Progenitor cell of endocrine pancreas (in vitro differentiated cells): ENCODE measurements at places on chromosomes 7 and 10. TPM values are rescaled to one million over a fixed set of nuclear protein-coding genes. Genes with fewer than 3 reads are reported as not detected.
A peak's percentile ranks its signal among the peaks of the same experiment; 100 is the strongest.

- no peak for DNase-seq
Measured at GRCh38 chr7:157964016-157964415, 623.6 kb downstream of the PTPRN2 start.

DNA sequence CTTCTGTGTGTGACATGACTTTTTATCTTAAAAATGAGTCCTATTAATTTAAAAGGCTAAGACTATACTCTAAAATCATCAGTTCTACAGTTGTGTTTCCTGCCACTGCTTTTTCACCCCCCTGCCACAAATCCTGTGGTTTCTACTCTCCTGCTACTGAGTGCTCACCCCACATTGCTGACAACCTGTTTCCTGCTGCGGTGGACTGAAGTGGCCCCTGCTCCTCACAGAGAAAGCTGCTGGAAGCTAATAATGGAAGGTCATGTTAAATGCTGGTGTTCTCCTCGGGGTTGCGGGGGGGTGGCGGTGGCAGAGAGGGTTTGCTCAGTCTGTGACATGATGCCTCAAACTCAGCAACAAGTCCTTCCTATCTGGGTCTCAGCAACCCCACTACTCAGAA, 113.2 kb upstream of the INHBA start:
- no peak for DNase-seq

DNA sequence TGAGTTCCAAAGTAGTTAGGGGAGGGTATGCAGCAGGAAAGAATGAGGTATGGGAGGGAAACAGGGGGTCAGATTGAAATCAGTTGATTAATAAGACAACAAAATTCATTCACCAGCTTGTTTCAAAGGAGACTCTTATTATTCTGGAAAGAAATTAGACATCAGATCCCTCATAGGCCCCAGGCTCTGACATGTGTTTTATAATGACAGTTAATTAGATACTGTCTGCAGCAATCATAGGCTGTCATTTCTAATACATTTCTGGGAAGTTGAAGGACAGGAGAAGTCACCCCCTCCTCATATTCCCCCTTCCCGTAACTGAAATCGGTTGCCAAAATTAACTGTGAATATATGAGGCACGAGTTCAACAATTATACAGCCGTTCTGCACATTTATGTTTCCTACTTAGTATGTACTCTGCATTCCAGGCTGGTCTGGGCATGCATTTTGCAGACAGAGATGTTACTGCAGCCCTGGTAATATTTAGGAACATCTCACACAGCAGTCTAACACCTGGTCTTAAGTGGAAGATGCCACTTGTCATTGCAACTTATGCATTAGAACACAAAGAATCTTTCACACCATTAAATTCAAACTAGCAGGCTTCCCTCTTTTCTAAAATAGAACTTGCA, 355.2 kb upstream of the LRGUK start:
- DNase-seq, result no peak

- DNase-seq, result no peak
Measured at GRCh38 chr7:7014827-7015595, 167.3 kb upstream of the C1GALT1 start.

DNA sequence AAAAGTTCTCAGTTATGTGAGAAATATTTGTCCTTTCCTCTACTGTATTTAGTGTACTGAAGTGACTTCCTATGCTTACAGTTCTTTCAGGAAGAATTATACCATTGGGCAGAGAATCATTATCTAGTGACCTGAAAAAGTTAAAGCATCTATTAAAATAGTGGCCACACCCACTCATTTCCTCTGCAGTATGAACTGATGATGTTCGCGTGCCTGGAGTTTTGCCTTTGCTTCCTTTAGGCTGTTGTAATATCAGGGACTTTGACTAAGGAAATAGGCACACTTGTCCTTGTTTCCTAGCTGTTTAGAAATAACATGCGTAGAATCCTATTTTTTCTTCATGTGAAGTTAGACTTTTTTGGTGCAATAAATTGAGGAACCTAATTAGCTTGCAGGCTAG, 100.7 kb downstream of the ZMYND11 start:
- DNase-seq, result no peak

- no peak for DNase-seq
Measured at GRCh38 chr7:25260862-25261494, 32.7 kb upstream of the NPVF start.

- DNase-seq, result no peak
Measured at GRCh38 chr7:25308906-25309705, 80.8 kb upstream of the NPVF start.

DNA sequence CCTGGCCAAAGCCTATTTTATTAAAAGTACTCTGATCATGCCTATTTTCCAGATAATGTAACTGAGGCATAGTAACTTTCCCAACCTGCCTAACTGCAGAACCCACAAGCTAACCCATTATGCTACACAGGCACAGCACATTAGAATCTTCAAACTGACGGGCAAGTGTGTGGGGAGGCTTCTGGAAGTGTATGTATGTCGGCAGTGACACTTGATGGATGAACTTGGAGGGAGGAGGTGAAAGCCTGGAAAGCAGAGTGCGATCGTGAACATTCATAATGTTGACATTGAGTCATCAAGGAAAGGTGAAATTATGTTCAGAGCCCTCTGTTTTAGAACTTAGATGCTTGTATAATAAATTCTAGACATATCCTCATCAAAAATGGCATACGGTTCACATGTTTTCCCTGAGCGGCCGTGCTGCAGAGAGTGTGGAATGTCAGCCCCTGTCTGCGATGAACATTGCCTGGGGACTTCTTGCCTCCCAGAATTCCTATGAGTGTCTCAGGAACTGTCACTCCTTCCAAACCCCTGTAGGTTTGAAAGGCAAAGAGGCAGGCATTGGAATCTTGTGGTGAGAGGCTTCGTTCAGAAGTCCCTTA, 102.4 kb downstream of the SLIT1 start:
- DNase-seq, result no peak

DNA sequence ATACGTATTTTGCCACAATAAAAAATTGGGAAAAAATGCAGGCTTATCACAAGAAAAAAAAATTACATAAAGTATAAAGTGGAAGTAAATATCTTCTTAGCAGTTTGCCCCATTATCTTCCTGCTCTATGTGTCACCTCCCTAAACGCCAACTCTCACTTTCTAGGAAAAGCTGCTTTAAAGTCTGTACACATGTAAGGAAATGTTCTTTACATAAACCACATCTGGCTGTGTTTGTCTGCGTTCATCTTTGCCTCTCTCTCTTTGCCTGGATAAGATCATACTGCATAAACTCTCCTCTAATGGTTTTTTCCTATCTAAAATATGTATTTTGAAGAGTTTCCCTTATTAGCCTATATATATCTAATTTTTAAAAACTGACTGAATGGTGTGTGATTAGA, 23.0 kb upstream of the UMAD1 start:
- no peak for DNase-seq

GRCh38 chr10:124842721-124843120, 41.1 kb downstream of the ABRAXAS2 start:
- DNase-seq, result no peak

- DNase-seq, result no peak
Measured at GRCh38 chr10:52855546-52856325, 83.2 kb upstream of the MBL2 start.

GRCh38 chr10:79479283-79479909, 32.9 kb upstream of the EIF5AL1 start:
- no peak for DNase-seq

DNA sequence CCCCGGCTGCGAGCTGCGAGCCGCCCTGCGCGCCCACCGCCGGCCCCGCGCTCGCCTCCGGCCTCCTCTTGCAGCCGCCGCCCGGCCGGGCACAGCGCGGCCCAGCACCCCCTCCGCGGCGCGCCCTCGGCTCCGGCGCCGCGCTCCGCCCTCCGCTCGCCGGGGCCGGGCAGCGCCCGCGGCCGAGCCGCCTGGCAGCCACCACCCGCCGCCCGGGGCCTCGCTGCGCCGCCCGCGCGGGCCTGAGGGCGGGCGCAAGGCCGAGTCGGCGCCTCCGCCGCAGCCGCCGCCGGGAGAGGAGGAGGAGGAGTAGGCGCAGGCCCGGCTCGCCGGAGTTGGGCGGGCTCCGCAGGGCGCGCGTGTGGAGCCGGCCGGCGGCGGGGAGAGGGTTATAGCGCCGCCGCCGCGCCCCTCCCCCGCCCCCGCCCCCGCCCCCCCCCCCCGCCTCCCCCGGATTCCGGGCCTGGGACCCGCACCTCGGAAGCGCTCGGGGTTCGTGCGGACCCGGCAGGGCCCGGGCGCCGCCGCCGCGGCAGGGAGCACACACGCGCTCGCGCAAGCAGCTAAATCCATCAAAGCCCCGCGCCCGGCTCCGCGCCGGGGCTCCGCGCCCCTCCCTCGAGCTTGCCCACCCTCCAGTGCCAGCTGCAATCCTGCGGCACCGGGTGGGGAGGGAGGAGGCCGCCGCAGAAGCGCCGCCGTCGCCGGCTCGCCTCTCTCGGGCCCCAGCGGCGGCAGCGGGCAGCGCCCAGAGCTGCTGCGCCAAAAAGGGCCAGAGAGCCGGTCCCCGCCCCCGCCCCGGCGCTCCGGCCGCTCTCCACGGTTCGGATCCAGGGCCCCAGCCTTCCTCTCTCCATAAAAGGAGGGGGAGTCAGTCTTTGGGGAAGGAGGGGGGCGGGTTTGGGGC, at the start of gene PDGFA:
Gene PDGFA (minus strand): TSS at position 363 of the 907 bp plus-strand sequence. CDS start 845 bp downstream, outside the sequence.
- DNase-seq, result peak; percentile 59

DNA sequence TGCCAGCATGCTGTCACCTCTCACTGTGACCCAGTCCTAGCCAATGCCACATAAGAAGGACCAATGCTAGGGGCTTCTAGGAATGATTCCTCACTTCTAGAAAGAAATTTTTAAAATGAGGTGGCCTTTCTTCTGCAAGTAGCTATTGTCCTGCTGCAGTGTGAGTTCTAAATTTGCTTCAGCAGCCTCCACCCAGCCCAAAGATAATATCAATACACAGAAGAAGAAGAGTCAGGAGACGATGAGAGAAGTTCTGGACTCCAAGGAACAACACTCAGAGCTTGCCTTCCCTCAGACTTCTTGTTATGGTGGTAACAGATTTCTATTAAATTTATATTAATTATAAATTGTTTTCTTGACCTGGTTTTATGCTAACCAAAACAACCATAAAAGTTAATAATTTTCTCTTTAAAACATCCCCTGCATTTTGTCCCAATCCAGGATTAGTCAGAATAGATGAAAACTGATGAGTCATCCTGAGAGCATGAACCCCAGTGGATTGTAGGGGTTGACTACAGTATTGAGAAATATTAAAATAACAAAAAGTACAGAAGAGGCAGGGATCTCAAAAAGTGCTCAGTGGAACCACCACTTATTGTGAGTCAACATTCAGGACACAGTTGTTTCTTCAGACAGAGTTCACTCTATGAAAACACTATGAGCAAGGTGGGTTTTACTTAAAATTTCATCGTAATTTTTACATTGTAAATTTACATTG, 29.6 kb upstream of the AKR1C2 start:
- no peak for DNase-seq

GRCh38 chr7:31788883-31789680, 102.1 kb downstream of the PPP1R17 start:
- no peak for DNase-seq

- no peak for DNase-seq
Measured at GRCh38 chr7:76354981-76355730, 3.6 kb downstream of the YWHAG start.

DNA sequence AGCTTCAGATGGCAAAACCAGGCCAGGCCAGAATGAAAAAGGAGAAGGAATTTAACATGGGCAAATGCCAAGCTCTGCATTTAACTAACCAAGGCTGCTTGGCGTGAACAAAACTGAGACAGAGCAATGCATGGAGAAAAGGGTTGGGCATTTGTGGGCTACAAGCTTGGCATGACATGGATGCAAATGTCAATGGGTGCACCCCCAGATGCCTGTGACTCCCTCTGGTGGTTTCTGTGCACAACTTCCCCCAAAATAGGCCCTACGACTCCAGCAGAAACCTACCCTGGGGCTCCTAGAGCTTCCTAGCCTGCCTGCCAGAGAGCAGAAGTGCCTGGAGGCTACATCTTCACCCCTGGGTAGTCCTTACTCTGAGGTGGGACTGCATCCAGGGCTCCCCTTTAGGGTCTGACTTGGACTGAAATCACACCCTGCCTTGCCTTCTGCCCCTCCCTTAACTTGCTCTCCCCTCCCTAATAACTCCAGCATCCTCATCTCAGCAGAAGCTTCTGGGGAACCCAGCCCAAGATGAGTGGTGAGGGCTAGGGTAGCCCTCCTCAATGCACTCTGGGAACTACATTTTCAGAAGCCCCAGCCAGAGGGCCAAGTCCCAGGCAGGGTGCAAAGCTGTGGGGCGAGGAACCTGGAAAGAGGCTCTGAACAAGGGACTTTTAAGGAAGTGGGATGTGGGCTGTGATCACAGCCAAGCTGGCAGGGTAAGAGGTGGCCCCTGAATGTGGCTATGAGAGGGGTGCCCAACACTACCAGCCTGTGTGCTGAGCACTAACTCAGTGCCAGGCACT, 11.3 kb downstream of the GPRIN2 start:
- DNase-seq, result peak; percentile 8

- DNase-seq, result no peak
Measured at GRCh38 chr7:144792050-144792449, 43.8 kb downstream of the TPK1 start.

DNA sequence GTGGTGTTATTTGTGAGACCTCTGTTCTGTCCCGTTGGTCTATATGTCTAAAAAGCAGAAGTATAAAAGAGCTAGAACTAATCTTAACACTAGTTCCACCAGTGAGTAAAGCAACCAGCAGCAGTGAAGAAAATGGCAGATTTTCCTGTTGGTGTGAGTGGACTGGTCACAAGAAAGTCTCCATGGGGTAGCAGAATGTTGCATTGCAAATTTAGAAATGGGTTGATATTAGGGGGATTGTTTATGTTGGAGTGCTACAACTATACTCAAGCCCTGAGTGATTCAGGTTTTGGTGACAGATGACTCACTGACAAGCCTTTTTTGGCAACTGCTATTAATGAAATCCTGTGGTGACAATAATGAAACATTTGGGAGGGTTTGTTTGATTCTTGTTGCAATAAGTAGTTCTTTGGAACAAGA, 5.6 kb downstream of the AVL9 start:
- DNase-seq, result no peak

GRCh38 chr7:116948934-116949333, 4.4 kb upstream of the ST7 start:
- no peak for DNase-seq

DNA sequence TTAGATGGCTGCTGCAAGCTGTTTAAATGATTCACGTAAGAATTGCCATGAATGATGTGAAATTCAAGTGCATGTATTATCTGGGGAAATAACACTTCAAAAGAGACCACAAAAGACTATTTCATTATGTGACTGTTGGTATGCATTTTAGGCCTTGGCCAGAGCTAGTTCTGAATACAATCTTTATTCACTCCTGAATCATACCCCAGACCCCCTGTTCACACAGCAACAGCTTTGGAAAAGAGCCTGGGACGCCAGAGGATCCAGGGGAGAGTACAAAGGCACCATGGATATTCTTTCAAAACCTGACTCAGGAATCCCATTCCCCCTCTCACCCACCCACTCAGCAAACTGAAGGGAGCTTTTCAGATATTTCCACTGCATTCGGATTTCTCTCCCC, 377.1 kb upstream of the DPP6 start:
- no peak for DNase-seq

GRCh38 chr10:35462491-35462934, 126.2 kb downstream of the CCNY start:
- no peak for DNase-seq

GRCh38 chr7:1580422-1581030, 10.7 kb upstream of the PSMG3 start:
- no peak for DNase-seq

ERVW-1 gene
- not detected in 2 replicates for total RNA-seq

IKZF1 gene
- total RNA-seq, result 0.36 and 0.42 TPM in 2 replicates

LIPN gene
- not detected in 2 replicates for total RNA-seq

PPIF gene
- total RNA-seq, result 35.9 and 37.1 TPM in 2 replicates

ZEB1 gene
- 1.2 and 1.7 TPM in 2 replicates for total RNA-seq

FGFBP3 gene
- 5.9 and 6.2 TPM in 2 replicates for total RNA-seq

SDK1 gene
- total RNA-seq, result 37.6 and 39.6 TPM in 2 replicates

CDC14C gene
- total RNA-seq, result 0.22 TPM in 1 of 2 replicates, not detected in the other
